ENCODE measurements at places on chromosomes 12 and 14.

DNA sequence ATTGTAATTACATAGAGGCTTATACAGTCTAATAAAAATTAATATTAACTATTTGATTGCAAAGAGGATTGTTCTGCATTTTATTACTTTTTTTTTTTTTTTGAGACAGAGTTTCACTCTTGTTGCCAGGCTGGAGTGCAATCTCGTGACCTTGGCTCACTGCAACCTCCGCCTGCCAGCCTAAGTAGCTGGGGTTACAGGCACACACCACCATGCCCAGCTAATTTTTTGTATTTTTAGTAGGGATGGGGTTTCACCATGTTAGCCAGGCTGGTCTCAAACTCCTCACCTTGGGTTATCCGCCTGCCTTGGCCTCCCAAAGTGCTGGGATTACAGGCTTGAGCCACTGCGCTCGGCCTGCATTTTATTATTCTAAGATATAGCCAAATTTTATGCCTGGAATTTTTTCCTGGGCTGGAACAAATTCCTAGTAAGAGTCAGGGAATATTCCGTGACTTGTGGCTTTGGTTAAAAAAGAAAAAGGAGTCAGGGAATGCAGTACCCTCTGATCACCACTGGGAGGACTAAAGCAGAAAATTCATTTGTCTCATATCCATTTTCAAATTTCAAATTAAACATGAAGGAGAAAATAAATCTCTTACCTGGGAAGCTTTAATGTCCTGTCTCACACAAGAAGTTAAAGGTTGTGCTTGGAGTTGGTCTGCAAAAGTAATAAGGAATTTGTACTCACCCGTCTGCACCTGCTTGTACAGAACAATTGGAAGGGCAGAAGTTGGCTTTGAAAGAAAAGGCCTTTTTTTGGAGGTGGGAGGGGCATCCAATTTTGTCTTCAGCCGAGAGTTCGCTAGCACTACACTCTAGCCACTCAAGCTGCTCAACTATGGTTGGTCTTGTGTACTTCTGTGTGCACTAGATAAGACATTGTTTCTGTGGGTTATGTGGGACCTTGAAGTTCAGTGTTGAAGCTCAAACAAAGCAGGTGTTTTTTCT is 8.7 kb downstream of the MARK3 start:
- DNase-seq, result no peak

DNA sequence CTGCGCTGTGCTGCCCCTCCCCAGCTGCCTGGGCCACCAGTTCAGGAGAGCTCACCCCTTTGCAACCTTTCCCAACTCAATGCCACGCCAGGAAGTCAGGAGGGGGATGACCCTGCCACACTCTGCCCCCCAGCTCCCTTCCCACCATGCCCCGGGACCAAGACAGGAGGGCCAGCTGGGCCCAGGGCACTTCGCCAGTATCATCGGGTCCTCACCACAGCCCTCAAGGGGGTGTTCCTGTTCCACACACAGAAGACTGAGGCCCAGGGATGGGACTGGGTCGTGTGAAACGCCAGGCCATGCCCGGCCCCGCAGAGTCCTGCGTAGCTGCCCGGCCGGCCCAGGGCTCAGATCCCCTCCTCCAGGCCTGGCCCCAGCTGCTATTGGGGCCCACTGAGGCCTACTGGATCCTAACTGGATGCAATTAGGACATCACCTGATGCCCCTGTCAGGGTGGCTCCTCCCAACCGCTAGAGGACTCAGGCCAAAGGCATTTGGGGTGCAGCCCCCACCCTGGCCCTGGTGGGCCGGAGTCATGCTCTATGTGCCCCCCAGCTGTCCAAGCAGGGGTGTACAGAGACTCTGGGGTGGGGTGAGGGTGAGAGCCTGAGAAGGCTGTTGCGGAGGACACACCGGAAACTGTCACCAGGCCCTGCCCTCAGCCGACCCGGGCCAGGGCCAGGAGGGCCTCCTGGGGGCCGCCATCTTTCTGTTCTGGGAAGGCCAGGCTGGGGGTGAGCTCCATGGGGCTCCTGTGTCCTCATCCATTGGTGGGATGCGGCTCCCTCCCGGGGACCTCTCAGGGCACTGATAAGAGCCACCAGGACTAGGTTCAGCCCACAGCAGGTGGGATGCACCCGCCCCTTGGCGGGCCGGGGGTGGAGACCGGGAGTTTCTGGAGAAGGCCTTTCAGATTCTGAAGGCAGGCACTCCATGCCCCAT is 29.3 kb upstream of the ANKRD9 start:
- no peak for DNase-seq

- peak; percentile 38 for DNase-seq
Measured at GRCh38 chr14:92040431-92041051, 682 bp upstream of the TRIP11 start.

DNA sequence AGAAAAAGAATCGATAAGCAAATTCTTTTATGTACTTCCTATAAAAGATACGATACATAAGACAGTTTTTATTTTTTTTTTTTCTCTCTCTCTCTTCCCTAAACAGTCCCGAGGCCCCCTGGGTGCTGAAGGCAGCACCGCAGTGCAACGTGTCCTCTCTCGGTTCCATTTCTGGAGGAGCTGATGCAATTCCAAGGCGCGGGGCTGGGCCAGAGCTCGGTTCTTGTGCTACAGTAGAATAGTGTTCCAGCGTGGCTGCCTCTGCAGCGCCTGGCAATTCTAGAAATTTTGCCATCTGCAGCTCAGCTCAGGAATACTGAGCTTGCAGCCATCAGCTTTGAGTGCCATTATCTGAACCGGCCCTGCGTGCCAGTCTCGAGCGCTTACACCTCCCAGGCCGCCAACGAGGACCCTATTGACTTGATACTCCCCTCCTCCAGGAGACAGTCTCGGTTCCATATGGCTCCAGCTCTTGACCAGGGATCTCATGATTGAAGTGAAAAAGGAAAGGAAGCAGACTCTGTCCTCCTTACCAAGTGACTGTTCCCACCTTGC is 630 bp downstream of the ALDH1L2 start:
- DNase-seq, result no peak

GRCh38 chr12:22083167-22083566 is 37.1 kb downstream of the CMAS start:
- DNase-seq, result no peak

GRCh38 chr12:67354966-67355365 is 85.8 kb downstream of the CAND1 start:
- DNase-seq, result no peak

Data from GDM1 (cell line).